HepG2 (cell line): ENCODE measurements at places on chromosomes 3 and 15. TPM values are rescaled to one million over a fixed set of nuclear protein-coding genes. Genes with fewer than 3 reads are reported as not detected.

Gene MAP1A
- total RNA-seq = 0.06 and 0.07 TPM in 2 replicates

Gene ITIH1
- 9.8 and 12.3 TPM in 2 replicates for total RNA-seq

Gene ANKRD63
- not detected in 2 replicates for total RNA-seq

Gene TBC1D23
- 28.7 and 44.5 TPM in 2 replicates for total RNA-seq

Gene B2M
- 530 and 784 TPM in 2 replicates for total RNA-seq

Gene FSIP1
- 0.11 and 0.18 TPM in 2 replicates for total RNA-seq

Gene PPP1R14D
- 0.49 and 0.53 TPM in 2 replicates for total RNA-seq

Gene PROK2
- not detected in 2 replicates for total RNA-seq

Gene SAXO2
- 1.5 TPM in 1 of 2 replicates, not detected in the other for total RNA-seq

Gene ST8SIA2
- total RNA-seq = not detected in 2 replicates

Gene RAB43
- total RNA-seq = 10.2 and 11.8 TPM in 2 replicates

Gene GNAT1
- 0.15 TPM in 1 of 2 replicates, not detected in the other for total RNA-seq

Gene TTLL13
- 0.29 TPM in 1 of 2 replicates, not detected in the other for total RNA-seq

Gene CDHR4
- not detected in 2 replicates for total RNA-seq

Gene CYP8B1
- total RNA-seq = 0.58 and 0.90 TPM in 2 replicates

Gene COPS2
- total RNA-seq = 66.3 and 138 TPM in 2 replicates
